ENCODE measurements at places on chromosomes 1 and 21. TPM values are rescaled to one million over a fixed set of nuclear protein-coding genes. Genes with fewer than 3 reads are reported as not detected.

The NBPF15 gene
- total RNA-seq: 31.9 TPM

The OR14K1 gene
- total RNA-seq: not detected

The FCRL6 gene
- total RNA-seq: not detected

The PPIAL4G gene
- under 0.01 TPM for total RNA-seq

The C1orf167 gene
- total RNA-seq: 1.6 TPM

The UMODL1 gene
- under 0.01 TPM for total RNA-seq

Data from smooth muscle cell of the coronary artery (primary cell).